Activated CD4-positive, alpha-beta T cell treated with anti-CD3 and anti-CD28 coated beads, Interleukin-2, amount 50 U/mL, for 48 hours (primary cell): ENCODE measurements at places on chromosomes 2 and 18.

GRCh38 chr2:57563015-57563414 is 483.6 kb upstream of the VRK2 start:
- DNase-seq, result no peak

GRCh38 chr2:103287746-103288145 is 525.9 kb downstream of the TMEM182 start:
- no peak for DNase-seq

DNA sequence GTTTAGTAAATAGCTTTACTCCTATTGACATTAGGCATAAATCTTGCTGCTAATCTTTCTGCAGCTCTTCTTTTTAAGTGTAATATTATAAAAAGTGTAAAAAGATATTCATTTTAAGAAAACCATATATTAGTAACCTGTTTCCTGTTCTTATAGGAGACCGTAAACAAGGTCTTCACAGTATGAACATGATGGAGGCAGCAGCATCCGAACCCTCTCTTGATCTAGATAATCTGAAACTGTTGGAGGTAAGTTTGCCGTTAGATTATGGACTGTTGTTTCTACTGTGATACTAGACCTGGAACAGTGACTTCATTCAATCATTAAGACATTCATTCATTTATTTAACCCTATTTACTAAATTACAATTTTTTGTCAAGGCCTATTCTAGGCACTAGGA is 120.0 kb upstream of the FAM117B start:
- no peak for DNase-seq

DNA sequence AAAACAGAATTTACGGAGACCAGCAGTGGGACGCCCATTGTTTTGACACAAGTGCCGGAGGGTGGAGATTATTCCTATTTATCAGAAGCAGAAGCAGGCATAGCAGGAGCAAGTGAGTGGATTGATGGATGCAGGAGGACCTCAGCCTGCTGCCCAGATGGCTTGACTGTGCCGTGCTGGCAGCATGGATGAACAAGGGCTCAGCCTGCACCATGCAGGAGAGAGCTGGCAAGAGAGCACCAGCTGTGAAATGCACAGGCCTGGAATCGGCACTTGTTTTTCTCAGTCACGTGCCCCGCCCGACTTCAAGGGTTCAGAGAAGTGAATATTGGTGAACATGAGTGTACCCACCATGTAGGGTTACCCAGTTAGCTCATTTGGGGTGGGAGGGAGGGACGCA is 4.0 kb downstream of the IL1R2 start:
- DNase-seq, result no peak

DNA sequence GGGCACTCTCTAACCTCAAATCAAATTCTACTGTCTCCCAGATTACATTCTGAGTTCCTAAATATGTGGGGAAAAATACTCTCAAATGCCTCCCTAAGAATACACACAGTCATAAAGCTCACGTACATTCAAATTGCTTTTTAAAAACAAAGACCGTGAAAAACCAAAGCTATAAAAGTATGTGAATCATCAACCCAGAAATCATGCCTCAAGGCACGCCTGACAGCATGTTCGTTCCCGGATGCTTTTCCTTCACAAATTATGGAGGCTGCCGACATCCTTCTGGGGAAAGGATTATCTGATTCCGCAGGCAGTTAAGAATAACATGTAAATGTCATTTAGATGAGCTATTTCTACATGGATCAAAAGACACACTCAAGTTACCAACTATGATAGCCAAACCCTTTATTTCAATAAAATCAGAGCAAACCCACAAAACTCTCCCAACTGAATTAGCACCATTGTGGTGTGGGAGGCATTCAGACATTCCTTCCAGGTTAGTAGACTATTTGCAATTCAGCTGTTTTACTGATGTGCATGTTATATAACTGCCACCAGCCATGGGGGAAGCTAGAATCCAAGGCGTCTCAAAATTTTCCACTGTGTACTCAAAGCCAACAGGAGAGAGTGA is 398.2 kb upstream of the TRIB2 start:
- DNase-seq, result no peak

DNA sequence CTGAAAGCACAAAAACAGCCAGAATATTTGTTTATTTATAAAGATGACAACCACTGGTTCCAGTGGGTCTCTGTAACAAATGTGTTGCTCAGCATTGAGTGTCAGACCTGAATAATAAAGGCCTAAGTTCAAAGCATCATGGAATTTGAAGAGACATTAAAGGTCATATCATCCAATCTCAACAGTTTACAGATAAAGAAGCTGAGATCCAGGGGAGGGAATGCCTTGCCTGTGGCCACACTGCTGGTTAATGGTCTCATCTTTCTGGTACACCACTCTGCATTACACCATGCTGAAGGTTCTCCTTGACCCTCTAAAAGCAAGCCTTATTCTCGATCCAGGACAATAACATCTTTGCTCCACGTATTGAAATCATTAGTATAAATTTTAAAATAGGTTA is 446.5 kb upstream of the ACVR2A start:
- no peak for DNase-seq

DNA sequence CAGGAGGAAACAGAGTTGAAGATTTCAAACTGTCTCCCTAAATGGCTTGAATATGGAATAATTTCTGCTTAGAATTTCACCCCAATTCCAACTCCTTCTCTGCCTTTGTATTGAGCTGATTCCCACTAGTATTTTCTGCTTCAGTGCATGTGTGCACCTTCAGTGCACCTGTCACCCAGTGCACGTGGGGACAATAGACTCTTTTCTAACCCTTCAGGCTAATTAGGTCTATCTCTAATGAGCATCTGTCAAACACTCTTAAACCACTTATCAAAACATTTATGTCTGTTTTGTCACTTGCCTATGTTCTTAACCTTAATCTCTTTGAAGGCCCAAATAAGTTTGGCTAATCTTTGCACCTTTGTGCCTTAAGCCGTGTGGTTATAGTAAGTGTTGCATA is 232.0 kb upstream of the NETO1 start:
- DNase-seq, result no peak

DNA sequence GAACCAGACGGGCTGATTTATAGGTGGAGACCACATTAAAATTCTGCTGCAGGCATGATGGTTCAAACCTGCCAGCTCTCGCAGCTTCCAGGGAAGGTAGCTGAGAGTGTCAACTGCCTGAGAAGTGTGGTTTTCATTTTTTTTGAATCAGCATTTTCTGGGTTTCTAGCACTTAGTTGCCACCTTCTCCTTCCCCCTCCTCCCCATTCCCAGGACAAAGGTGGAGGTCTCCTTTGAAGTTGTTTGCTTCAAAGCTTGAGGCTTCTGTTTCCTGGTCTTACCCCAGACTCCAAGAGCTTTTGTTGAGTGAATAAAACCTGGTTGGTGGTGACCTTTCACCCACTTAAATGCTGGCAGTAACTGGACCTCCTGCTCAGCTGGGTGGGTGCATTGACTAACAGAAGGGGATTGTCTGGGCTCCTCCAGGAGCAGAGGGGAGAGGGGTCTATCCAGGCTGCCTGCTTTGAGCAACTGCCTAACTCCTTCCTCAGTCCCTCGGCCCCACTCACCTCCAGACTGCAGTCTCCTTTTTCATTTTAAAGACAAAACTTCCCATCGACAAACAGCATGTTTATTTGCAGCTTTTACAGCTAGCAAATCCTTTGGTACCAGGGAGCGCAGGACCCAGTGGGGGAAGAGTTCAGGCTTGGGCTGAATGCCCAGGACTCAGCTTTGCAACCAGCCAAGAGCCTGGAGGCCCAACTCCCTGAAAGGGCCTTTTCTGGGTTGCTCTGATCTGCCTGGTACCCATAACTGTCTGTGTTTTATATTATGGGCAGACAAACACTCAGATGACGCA is 3.5 kb downstream of the RHOB start:
- DNase-seq, result no peak

- no peak for DNase-seq
Observed at GRCh38 chr2:64017811-64018700, 1.2 kb downstream of the VPS54 start.

GRCh38 chr2:71803398-71803797 is 344.3 kb downstream of the CYP26B1 start:
- DNase-seq, result no peak

GRCh38 chr2:21404137-21404536 is 280.4 kb downstream of the TDRD15 start:
- no peak for DNase-seq

DNA sequence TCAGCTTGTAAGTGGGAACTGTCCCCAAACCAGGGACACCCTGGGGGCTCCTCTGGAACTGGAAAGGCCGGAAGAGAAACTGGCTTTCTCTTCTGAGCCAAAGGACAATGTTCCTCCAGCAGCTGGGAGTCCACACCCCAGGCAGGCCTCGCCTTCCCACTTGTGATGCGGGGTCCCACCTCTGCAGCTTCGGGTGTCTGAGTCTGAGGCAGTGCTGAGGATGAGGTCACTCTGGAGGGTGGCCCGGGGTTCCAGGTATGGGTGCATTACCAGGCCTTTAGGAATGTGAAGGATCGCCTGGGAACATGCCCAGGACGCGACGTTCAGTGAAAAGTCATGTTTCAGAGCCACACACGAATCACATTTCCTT is 18.2 kb upstream of the BOK start:
- no peak for DNase-seq
